ENCODE measurements at places on chromosomes 3 and 15. TPM values are rescaled to one million over a fixed set of nuclear protein-coding genes. Genes with fewer than 3 reads are reported as not detected.

Gene TNNC1
- not detected for total RNA-seq

Gene AGTR1
- total RNA-seq = 0.22 TPM

Gene SCAMP5
- 0.57 TPM for total RNA-seq

Gene CCR3
- not detected for total RNA-seq

Gene CLASP2
- 19.0 TPM for total RNA-seq

Gene IP6K1
- total RNA-seq = 52.1 TPM

Gene LHFPL4
- not detected for total RNA-seq

Gene DGKG
- 2.4 TPM for total RNA-seq
